Right lobe of liver (tissue), 6 donors: ENCODE measurements at places on chromosomes 2 and 18.

DNA sequence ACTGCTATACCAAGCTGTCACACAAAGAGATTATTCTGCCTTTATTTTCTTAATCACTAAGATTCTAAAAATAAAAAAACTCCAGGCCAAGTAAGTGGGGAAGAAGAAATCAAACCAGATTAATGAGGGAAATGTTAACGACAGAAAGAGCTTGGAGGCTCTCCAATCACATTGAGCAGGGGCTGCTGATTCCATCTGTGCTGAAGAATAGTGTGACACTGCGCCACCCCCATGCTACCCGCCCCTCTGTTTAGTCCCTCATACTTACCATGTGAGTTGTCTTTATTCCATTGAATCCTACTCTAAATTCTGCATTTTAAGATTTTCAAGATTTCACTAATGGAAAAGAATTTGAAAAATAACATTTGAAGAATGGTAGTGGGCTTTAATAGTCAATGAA lies 998.0 kb upstream of the CDH2 start:
- H3K27ac ChIP-seq: no peak overlapping the region
- no peaks in the 10 kb centered on the region for H3K27me3 ChIP-seq
- no peak overlapping the region for H3K4me3 ChIP-seq
- no peaks in the 10 kb centered on the region for H3K4me1 ChIP-seq
- DNase-seq: no peak

GRCh38 chr2:1550658-1551316 lies 137.5 kb downstream of the TPO start:
- DNase-seq: peak; percentile 65
- no peaks in the 10 kb centered on the region for H3K4me1 ChIP-seq
- no peak overlapping the region for H3K27ac ChIP-seq
- no peaks in the 10 kb centered on the region for H3K27me3 ChIP-seq

DNA sequence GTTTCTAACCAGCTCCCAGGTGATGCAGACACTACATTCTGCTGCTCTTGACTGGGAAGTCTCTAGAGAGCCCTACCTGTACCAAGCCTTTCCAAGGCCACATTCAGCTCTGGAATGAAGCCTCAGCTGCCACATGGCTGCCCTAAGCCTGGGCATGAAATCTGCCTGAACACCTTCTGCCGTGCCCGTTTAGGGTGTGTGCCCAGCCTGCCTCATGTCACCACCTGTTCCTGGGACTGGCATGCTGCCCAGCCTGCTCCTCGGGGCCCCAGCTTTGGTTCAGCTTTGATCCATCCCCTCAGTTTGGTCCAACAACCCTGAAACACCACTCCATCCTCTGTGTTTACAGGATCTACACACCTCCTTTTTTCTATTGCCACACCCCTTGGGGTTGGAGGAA lies 210.9 kb downstream of the L3MBTL4 start:
- no peaks in the 10 kb centered on the region for H3K27me3 ChIP-seq
- H3K36me3 ChIP-seq: no peaks in the 10 kb centered on the region
- no peak overlapping the region for H3K4me3 ChIP-seq
- DNase-seq: no peak

GRCh38 chr2:152430876-152431275 lies 95.9 kb downstream of the FMNL2 start:
- DNase-seq: no peak
- H3K4me1 ChIP-seq: no peaks in the 10 kb centered on the region
- H3K27me3 ChIP-seq: no peaks in the 10 kb centered on the region
- no peaks in the 10 kb centered on the region for H3K36me3 ChIP-seq
- no peak overlapping the region for H3K27ac ChIP-seq
- no peak overlapping the region for H3K4me3 ChIP-seq

DNA sequence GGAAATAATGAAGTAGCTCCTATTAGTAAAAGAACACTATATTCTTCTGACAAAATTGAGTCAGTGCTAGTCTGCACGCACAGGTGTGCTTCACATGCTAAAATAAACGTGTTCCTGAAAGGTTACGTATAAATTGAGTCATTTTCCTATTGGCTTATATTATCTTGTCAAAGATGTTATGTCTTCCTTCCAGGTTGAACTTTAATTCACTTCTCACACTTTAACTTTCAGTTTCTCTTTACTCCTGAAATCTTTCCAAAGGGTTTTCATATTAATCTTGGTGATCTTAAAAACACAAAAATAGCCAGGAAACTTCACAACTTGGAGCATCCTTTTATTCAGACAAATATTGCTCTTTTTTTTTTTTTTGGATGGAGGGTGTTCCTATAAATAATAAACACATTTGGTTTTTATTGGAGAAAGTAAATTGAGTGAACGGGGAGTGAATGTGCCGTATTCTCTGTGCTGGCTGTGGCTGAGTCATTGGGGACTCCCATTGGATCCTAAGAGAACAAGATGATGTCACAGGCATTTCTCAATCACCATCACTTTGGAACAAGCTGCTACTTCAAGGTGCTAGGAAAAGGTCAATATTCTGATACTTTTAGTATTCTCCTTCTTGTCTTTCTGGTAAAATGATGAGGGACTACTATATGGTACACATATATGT lies 150.2 kb upstream of the SPATS2L start:
- peak; percentile 64 for DNase-seq
- peak overlapping the region; percentile 51 for H3K4me3 ChIP-seq
- peak overlapping the region; percentile 61 for H3K27ac ChIP-seq
- no peaks in the 10 kb centered on the region for H3K36me3 ChIP-seq
